NCI-H774 (cell line): ENCODE measurements at places on chromosomes 4 and X.

DNA sequence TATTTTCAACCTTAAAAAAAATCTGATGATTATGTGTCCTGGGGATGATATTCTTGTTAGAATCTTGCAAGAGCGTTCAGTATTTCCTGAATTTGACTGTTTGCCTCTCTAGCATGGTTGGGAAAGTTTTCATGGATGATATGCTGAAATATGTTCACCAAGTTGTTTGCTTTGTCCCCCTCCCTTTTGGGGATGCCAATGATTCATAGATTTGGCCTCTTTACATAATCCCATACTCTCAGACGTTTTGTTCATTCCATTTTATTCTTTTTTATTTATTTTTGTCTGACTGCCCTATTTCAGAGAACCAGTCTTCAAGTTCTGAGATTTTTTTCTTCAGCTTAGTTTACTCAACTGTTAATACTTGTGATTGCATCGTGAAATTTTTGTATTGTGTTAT, 415.1 kb downstream of the FAM47B start:
- DNase-seq: no peak

GRCh38 chr4:45323453-45324058, 597.2 kb upstream of the GNPDA2 start:
- no peak for DNase-seq

DNA sequence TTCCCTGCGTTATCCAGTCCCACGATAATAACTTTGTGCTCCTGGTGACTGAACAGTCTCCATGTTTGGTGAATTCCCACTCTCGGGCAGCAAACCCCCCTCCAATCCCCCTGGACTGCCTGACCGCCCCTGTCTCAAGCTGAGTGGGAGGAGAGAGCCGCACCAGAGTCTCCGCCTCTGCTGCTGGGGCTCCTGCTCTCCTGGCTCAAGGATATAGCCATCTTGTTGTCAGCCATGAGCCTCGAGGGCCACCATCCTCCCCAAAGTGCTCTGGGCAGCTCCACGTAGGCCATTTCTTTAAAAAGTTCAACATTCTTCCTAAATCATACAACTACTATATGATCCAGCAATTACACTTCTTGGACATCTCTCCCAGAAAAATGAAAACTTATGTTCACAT, 49.3 kb upstream of the PGRMC1 start:
- no peak for DNase-seq

- DNase-seq: no peak
Observed at GRCh38 chrX:14084466-14084865, 54.8 kb upstream of the GEMIN8 start.

DNA sequence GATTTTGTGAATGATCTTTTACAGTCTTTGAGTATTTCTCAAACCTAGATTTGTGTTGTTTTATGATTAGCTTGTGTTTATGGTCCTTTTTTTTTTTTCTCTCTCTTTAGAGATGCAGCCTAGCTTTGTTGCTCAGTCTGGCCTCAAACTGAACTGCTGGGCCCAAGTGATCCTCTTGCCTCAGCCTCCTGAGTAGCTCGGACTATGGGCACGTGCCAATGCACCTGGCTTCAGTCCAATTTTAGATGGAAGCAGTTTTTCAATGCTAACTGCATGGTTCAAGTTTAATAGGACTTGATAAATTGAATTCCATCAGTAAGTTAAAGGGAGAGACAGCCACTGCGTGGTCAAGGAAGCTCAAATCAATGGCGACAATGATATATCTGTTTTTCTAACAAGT, 3.8 kb upstream of the FGG start:
- DNase-seq: no peak

- DNase-seq: no peak
Observed at GRCh38 chrX:65821721-65822496, 154.5 kb downstream of the MSN start.

DNA sequence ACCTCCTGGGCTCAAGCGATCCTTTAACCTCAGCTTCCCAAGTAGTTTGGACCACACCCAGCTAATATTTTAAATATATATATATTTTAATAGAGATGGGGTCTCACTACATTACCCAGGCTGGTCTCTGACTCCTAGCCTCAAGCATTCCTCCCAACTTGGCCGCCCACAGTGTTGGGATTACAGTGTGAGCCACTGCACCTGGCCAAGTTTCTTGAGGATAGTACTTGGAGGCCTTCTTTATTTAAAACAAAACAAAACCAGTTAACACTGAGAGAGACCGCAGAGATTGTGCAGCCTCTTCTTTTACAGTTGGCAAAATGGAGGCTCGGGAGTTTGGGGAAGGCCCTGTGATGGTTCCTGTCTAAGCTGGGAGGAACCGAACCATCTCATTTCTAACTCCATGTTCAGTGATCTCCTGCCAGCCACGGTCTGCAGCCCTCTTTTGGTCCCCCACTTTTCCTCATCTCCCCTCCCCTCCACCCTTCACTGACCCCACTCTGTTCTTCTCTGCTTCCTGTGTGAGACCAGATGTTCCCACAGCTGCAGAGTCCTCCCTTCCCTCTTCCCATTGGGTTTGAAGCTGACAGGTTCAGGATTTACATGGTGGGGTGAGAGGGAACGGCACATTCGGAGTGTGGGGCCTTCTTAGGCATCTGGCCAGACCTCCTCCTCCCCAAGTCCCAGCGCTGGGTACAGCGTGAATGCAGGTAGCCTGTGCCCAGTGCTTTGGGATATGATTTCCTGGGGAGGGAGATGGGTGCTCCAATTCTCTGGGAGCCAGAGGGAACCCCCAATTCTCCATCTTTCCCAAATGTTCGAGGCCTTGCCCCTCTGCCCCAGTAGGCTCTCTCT, 1.4 kb upstream of the SORCS2 start:
- no peak for DNase-seq
